Activated T-helper 2 cell treated with anti-CD3 and anti-CD28 coated beads, Interferon-gamma antibody, Interleukin-2, Interleukin-4, amounts not matched to agents 10 μg/mL and 5 μg/mL and 100 μg/mL, durations not matched to agents 14 hours and 24 hours and 36 hours (primary cell): ENCODE measurements at places on chromosomes 6 and 20.

- no peaks in the 10 kb centered on the region for H3K36me3 ChIP-seq
- H3K4me3 ChIP-seq, result no peak overlapping the region
- H3K27ac ChIP-seq, result no peak overlapping the region
- peaks cover 3% of the 10 kb centered on the region for H3K27me3 ChIP-seq
Measured at GRCh38 chr6:138258991-138259390, 40.7 kb upstream of the PBOV1 start.

- no peak for DNase-seq
- H3K4me3 ChIP-seq, result no peak overlapping the region
- H3K4me1 ChIP-seq, result peaks cover 20% of the 10 kb centered on the region
Measured at GRCh38 chr20:59071216-59071615, 28.6 kb upstream of the PRELID3B start.

DNA sequence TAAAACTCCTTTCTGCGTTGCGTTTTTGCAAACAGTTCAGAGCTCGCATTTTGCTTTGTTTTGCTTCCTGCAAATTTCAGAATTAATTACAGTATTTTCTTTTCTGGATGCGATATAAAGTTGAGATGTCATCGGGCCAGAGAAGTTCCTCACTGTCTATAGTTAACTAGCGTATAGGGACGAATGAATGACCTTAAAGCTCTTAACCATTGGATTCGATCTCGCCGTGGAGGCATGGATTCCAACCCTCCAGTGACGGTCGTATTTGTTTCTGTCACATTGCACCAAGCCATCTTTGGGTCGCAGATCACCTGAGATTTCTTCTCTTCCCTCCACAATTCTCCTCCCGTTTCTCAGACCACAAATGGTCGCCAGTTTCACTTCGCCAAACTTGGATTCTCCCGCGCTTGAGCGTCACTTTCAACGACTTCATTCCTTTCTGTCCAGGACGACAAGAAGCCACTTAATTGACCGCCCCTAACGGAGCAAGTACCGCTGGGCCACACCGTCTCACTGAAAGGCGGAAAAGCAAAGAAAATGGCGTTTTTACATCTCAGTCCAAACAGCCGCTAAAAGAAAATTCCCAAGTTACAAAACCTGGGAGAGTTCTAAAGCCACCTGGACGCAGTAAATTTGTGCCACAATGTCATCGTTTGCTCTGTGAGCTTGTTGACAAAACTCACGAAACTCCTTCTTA, 85.3 kb upstream of the ZNF184 start:
- H3K27me3 ChIP-seq, result peaks cover 77% of the 10 kb centered on the region
- H3K4me1 ChIP-seq, result peaks cover 11% of the 10 kb centered on the region
- peaks cover 6% of the 10 kb centered on the region for H3K36me3 ChIP-seq
- DNase-seq, result no peak

- no peak for DNase-seq
- no peaks in the 10 kb centered on the region for H3K36me3 ChIP-seq
- no peak overlapping the region for H3K27ac ChIP-seq
- H3K4me1 ChIP-seq, result no peaks in the 10 kb centered on the region
Measured at GRCh38 chr6:6057442-6058053, 50.8 kb upstream of the NRN1 start.

DNA sequence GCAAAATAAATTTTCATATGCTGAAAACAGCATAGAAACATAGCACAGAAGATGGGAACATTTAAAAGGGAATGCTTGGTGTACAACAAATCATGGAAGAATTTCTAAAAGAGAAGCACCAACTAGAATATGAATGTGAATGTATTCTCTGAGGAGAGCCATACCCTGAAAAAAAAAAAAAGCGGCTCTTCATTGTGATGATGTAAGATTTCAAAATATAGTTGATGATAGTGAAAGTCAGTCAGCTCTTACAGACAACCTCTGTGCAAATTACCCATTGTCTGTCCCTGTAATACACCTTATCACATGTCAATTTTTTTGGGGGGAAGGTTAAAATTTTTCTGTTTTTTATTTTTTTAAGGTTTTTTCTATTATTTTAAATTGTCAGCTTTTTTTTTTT, 58.6 kb upstream of the PTCHD4 start:
- H3K4me3 ChIP-seq, result no peak overlapping the region
- no peak overlapping the region for H3K27ac ChIP-seq
- H3K27me3 ChIP-seq, result no peaks in the 10 kb centered on the region
- no peaks in the 10 kb centered on the region for H3K4me1 ChIP-seq
- H3K36me3 ChIP-seq, result no peaks in the 10 kb centered on the region

DNA sequence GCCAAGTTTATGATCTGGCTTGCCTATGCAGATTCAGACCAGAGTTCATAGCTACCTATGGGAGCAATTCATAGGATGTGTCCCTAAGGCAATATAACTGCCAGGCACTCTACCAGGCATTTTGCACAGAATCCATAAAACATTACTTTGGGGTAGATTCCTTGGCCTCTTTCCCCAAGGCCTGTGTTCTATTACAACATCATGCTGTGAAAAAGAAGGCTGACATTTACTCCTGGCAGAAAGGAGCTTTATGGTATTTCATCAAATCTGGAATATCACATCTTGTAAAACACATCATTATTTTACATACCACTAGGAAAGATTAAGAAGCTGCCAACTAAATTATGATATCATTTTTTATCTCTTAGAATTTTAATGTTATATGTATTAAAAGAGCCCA, 287.0 kb upstream of the MARCKS start:
- H3K27ac ChIP-seq, result no peak overlapping the region
- no peak for DNase-seq
- H3K36me3 ChIP-seq, result no peaks in the 10 kb centered on the region
- H3K4me1 ChIP-seq, result no peaks in the 10 kb centered on the region
- no peak overlapping the region for H3K4me3 ChIP-seq
- no peaks in the 10 kb centered on the region for H3K27me3 ChIP-seq

DNA sequence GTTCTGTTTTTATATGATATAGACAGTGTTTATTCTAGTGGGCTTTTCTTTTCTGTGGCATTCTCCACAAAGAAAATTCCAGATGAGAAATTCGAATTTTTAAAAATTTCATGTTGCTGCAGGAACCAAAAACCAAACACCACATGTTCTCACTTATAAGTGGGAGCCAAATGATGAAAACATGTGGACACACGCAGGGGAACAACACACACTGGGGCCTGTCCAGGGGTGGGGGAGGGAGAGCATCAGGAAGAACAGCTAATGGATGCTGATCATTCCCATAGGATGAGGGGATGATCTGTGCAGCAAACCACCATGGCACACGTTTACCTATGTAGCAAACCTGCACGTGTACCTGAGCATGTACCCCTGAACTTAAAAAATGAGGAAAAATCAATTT, 499.0 kb upstream of the SLC35B3 start:
- no peaks in the 10 kb centered on the region for H3K36me3 ChIP-seq
- no peak for DNase-seq
- no peaks in the 10 kb centered on the region for H3K4me1 ChIP-seq

- no peak overlapping the region for H3K27ac ChIP-seq
- DNase-seq, result no peak
- no peaks in the 10 kb centered on the region for H3K4me1 ChIP-seq
- H3K36me3 ChIP-seq, result no peaks in the 10 kb centered on the region
Measured at GRCh38 chr20:39631557-39631956, 669.4 kb downstream of the DHX35 start.

DNA sequence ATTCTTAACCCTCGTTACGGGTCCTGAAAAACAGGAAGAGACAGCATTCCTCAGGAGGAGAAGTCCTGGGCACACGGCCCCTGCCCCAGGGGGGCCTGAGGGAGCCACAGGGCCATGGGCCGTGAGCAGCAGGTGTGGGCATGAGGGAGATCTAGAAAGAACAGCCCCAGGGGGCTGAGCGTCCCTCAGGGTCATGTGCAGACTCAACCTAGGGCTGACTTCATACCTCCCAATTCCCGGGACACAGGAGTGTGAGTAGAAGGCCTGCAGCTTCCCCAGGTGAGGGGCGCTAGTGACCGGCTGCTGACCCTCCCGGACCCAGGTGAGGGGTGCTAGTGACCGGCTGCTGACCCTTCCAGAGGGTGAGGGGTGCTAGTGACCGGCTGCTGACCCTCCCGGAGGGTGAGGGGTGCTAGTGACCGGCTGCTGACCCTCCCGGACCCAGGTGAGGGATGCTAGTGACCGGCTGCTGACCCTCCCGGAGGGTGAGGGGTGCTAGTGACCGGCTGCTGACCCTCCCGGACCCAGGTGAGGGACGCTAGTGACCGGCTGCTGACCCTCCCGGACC, 35.1 kb downstream of the FRMD1 start:
- H3K27me3 ChIP-seq, result no peaks in the 10 kb centered on the region
- DNase-seq, result no peak
- no peak overlapping the region for H3K27ac ChIP-seq
- no peaks in the 10 kb centered on the region for H3K4me1 ChIP-seq
- H3K4me3 ChIP-seq, result no peak overlapping the region

DNA sequence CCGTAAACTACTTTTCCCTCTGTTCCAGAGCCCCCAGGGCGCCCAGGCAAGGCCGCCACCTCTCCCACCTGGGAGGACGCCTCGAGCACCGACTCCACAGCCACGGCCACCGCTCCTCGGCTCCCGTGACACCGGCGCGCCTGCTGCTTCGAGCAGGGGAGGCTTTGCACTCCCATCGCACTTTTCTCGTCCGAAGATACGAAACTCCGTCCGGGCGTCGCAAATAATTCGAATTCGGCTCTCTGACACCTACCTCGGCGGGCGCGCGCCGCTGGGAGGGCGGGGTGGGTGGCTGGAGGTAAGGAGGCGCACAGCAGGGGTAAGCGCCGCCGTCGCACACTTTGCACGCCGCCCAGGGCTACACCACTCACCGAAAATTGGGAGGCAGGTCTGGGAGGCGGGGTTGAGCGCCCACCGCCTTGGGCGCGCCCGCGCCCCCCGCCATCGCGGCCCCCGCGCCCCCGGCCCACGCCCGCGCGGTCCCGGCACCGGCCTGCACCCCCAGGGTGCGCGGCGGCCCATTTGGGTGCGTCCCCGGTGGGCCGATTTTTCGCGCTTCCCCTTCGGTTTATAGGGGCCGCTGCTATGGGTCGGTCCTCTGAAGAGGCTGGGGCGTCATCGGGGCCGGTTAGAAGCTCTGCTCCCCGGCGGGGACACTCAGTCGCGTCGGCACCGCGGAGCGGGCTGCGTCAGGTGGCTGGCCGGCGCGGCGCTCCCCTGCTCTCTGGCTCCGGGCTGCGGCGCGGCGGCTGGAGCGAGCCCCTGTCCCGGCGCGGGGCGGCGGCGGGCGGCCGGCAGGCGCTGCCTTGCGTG, 36.2 kb downstream of the GNAS start:
- H3K4me3 ChIP-seq, result peak overlapping the region; percentile 80
- H3K36me3 ChIP-seq, result peaks cover 15% of the 10 kb centered on the region
- peaks cover 2% of the 10 kb centered on the region for H3K27me3 ChIP-seq
- H3K27ac ChIP-seq, result peak overlapping the region; percentile 52
- H3K4me1 ChIP-seq, result peaks cover 14% of the 10 kb centered on the region

GRCh38 chr6:49849213-49849907, 17.0 kb downstream of the CRISP1 start:
- no peaks in the 10 kb centered on the region for H3K36me3 ChIP-seq
- H3K27ac ChIP-seq, result no peak overlapping the region
- no peak for DNase-seq
- no peaks in the 10 kb centered on the region for H3K27me3 ChIP-seq

- DNase-seq, result no peak
- H3K36me3 ChIP-seq, result peaks cover 5% of the 10 kb centered on the region
- no peak overlapping the region for H3K4me3 ChIP-seq
- no peaks in the 10 kb centered on the region for H3K4me1 ChIP-seq
Measured at GRCh38 chr6:142984386-142984785, 39.4 kb upstream of the HIVEP2 start.

DNA sequence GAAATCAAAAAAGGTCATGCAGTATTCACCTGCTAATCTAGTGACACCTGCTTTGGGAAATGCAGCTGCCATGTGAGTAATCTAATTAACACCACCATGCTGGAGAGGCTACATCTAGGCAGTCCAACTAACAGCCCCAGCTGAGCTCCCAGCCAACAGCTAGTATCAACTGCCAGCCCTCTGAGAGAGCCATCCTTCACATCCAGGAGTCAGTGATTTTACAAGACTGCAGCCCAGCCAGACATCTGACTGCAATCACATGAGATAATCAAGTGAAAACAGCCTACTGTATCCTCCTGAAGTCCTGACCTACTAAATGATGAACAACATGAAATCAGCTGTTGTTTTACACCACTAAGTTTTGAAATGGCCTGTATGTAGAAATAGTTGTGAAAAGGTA, 298.4 kb downstream of the TRDN start:
- no peaks in the 10 kb centered on the region for H3K4me1 ChIP-seq
- DNase-seq, result no peak
- no peak overlapping the region for H3K27ac ChIP-seq

DNA sequence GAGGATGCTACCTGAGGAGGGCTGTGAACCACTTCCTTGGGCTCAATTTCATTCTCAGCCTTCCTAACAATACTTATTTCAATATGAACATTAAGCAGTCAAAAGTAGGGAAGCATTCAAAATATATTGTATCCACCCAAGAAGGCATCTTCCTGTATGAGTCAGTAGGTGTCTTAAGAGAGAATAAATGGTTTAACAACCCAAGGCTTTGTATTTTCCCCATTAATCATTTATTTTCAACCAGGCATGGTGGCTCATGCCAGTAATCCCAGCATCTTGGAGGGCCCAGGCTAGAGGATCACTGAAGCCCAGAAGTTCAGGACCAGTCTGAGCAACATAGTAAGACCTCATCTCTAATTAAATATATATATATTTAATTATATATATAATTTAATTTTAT, 74.5 kb upstream of the MARCKS start:
- H3K4me1 ChIP-seq, result no peaks in the 10 kb centered on the region
- no peak for DNase-seq
- H3K27ac ChIP-seq, result no peak overlapping the region

GRCh38 chr6:22081709-22082108, 215.1 kb downstream of the PRL start:
- peaks cover 2% of the 10 kb centered on the region for H3K27me3 ChIP-seq
- H3K4me3 ChIP-seq, result no peak overlapping the region
- no peak overlapping the region for H3K27ac ChIP-seq
- H3K4me1 ChIP-seq, result no peaks in the 10 kb centered on the region

DNA sequence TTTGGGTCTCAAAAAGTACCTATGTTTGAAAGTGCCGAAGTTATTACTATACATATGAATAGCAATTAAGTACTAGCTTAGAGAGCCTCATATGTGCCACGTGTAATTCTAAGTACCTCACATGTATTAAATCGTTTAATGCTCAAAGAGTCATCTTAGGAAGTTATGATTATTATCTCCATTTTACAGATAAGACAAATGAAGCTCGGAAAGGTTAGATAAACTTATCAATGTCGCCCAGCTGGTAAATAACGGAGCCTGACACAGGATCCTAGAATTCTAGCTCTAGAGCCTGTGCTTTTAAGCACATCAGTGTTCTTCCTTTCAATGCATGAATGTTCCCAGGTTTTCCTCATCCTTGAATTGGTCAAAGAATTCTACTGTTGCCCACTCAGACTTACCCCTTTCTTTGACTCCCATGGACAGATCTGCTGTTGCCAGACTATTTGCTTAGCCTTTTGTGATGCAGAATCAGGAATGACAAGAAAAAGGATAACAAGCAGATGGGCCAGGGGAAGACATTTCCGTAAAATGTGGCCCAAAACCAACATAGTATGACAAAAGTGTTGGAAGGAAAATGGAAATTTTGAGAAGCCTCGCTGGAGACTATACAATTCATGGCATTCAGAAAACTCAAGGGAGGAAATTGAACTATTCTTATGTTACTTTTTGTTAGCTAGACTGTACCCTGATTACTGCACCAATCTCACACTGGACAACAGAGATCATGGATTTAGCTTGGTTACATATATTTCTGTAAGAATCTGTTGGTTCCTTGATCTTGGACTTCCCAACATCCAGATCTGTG, 237.1 kb upstream of the CITED2 start:
- H3K36me3 ChIP-seq, result no peaks in the 10 kb centered on the region
- H3K27me3 ChIP-seq, result peaks cover 2% of the 10 kb centered on the region
- H3K27ac ChIP-seq, result no peak overlapping the region
- no peak for DNase-seq
- H3K4me3 ChIP-seq, result no peak overlapping the region
